ENCODE measurements at places on chromosomes 7 and 10.

- DNase-seq = no peak
Observed at GRCh38 chr7:130021105-130021834, 29.9 kb downstream of the ZC3HC1 start.

- no peak for DNase-seq
Observed at GRCh38 chr10:29105516-29106215, 183.2 kb upstream of the LYZL1 start.

DNA sequence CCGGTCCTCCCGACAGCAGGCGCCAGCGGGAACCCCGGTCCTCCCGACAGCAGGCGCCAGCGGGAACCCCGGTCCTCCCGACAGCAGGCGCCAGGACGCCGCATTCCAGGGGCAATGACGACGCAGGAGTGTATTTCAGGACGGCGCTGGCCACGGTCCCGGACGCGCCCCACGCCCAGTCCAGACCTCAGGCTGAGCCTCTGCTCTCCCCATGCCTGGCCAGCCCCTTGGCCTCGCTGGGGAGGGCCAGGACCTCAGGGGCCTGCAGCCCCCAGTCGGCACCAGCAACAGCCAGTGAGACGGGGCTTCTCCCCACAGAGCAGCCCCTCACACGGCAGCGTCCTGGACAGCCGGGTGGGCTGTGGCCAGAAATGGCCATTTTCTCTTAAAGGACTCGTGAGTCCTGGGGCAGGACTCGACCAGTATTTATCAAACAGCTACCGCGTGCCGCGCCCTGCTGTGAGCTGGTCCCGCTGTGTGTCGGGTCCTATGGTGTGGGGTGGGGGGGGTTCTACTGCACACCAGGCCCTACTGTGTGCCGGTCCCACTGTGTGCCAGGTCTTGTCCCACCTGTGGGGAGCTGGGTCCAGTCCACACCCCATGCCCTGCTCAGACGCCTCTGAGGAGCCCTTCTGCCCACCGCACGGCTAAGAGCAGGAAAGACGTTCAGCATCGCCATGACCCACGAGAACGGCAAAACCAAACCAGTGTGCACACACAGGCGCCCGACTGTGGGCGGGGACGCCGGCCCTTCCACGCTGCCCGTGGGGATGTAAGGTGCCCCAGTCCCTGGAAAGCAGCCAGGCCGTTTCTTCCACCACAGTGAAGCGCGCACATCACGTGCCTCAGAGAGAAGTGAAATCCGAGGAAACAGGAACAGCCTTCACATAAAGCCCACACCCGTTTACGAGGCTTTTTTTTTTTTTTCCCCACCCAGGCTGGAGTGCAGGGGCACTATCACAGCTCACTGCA lies 33.3 kb downstream of the GET4 start:
- no peak for DNase-seq

DNA sequence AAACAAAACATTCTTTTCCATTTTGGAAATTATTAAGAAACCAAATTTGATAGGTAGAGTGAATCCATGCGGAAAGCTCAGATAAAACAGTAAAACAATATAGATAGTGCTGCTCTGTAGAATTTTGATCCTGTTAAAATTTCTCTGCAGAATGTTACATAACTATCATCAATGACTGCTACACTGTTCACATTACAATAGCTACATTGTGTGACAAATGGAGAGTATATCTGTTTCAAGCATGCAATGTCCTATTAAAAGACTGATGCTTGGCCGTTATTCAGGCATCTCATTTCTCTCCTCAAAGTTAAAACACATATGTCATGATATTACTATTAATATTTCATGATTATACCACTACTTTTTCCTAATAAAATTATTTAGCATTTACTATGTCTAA lies 14.7 kb upstream of the TMEM106B start:
- no peak for DNase-seq

GRCh38 chr10:2201534-2202099 lies 464.3 kb upstream of the ADARB2 start:
- DNase-seq = no peak

DNA sequence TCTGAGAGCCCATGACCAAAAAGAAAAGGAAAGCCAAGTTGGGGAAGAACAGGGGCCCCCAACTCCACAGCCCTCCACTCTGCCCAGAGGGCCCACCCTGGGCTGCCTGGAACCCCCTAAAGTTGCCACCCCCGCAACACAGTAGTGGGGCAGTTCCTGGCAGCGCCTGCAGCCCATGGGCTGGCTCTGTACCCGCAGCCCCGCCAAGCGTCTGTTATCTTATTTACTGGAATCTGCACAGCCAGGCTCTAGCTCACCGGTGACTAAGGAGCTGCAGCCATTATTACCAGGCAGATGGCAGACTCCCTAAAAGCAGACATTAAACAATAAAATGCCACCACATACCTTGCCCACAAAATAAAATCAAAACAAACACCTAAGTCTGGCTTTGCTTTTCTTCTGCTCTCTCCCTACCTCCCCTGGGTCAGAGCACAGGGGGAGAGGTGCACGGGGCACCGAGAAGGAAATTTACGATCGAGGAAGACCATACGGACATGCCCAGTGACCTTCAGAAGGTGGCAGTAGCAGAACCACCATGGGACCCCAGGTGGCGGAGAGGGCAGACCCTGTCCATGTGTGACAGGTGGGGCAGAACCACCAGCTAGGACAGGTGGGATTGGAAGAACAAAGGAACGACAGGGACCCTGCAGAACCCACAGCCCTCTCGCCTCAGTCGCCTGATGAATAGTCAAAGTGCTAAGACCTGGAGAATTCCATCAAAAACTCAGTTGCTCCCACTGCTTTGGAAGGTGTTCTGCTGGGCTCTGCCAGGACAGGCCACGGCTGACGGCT lies 66.3 kb downstream of the PRKAG2 start:
- DNase-seq = no peak

DNA sequence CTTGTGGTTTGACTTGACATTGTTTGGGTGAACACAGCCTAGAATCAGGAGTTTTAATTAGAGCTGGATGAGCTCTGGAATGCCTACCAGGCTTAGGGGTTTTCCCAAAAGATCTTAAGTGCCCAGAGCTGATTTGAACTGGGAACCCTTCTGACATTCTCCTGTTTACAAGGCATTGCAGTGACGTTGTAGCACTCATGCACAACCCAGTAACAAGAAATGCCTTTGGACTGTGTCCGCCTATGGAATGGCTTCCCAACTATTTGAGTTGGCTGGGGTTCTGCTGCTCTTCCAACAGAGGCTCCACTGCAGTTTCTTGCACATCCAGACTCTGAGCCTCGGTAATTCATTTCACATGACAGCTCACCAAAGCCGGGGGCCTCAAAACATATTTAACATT lies 76.7 kb upstream of the MKX start:
- no peak for DNase-seq

DNA sequence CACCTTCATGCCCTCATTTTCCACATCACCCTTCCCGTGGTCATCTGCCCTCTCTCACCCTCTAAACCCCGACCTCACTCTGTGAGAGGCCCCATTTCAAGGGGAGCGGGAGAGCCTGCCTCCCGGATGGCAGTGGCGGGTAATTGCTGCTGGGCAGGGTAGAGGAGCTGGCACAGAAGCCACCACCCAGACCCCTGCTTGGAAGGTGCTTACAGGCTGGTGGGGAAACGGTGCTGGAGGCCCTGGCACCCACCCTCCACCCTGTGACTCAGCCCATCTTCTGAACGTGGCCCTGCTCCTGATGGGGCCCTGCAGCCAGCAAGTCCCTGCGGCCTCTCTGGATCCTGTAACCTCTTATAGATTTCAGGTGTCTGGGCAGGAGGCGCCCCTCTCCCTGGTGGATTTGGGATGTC lies 10.6 kb upstream of the PWWP2B start:
- no peak for DNase-seq

- no peak for DNase-seq
Observed at GRCh38 chr10:104119996-104120395, 2.0 kb upstream of the SFR1 start.

DNA sequence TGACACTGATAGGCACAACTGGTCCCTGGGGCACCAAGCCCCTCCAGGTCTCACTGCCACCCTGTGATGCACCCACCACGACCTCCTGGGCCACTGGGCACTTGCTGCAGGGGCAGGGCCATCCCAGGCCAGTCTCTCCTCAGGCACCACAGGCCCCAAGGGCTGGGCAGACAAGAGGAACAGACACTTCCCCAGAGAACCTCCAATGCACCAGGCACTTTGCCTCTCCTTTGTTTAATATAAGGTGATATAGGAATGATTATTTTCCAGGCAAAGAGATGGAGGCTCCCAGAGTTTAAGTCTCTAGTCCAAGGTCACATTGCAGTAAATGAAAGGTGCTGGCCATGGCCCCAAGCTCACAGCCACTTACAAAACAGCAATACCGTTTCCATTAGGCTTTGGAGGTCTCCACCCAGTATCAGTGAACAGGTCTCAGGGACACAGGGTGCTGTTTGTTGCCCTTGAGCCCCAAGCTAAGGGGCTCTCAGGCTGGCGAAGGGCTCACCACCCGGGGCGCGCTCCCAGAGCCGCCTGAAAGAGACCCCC lies 4.5 kb downstream of the DEPP1 start:
- DNase-seq = no peak

DNA sequence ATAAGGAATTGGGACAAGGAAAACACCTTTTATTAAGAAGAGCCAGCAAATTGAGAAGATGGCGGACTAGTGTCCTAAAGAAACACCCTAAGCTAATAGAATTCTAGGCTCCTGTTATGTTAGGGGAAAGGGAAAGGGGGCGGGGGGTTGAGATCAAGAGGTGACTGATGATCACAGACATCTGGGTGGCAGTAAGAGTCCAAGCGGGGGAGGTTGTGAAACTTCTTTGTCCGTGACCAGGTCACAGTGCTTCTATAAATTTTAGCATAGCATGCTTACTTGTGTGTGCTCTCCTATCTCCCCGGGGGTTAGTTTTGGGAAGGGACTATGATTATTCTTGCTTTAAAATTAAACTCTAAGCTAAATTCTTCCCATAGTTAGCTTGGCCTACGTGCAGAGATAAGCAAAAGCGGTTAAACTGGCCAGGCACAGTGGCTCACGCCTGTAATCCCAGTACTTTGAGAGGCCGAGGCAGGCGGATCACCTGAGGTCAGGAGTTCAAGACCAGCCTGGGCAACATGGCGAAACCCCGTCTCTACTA lies 262.1 kb downstream of the SKIDA1 start:
- no peak for DNase-seq

DNA sequence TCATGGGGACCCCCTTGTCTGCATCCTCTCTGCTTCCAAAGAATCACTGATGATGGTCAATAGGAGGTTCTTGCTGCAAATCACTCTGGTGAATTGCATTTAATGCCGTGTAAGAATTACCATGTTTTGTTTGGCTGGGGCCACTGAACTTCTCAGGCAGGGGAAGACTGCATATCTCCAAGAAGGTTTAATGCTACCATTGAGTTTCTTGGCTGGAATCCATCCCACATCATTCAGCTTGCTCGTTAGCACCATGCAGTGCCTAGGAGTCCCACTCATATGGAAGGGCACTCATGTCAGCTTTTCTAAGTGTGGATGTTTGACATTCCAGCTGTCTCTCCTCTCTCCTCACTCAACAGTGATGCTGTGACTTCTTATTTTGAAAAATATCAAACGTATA lies 50.2 kb upstream of the BAMBI start:
- no peak for DNase-seq

GRCh38 chr10:126042354-126042753 lies 146.0 kb downstream of the FANK1 start:
- no peak for DNase-seq

GRCh38 chr7:47303695-47304453 lies 278.0 kb downstream of the TNS3 start:
- DNase-seq = no peak

GRCh38 chr10:130141460-130141859 lies 5.3 kb downstream of the GLRX3 start:
- DNase-seq = no peak

- DNase-seq = no peak
Observed at GRCh38 chr7:158646766-158647474, 57.7 kb downstream of the NCAPG2 start.

DNA sequence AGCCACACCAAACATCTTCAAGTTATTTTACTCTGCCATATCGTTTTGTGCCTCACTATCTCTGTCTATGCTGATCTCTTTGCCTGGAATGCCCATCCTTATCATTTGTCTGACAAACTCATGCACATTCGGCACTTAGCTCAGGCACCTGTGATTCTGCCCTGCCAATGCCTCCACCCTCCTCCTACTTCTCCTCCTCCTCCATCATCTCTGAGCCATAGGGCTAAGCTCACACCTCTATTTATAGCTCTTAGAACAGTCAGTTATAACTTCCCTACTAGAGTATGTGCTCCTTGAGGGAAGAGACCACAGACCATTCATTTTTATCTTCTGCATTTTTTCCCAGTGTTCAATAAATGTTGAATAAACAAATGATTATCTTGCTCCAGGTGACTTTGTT lies 51.2 kb upstream of the CDK13 start:
- no peak for DNase-seq

DNA sequence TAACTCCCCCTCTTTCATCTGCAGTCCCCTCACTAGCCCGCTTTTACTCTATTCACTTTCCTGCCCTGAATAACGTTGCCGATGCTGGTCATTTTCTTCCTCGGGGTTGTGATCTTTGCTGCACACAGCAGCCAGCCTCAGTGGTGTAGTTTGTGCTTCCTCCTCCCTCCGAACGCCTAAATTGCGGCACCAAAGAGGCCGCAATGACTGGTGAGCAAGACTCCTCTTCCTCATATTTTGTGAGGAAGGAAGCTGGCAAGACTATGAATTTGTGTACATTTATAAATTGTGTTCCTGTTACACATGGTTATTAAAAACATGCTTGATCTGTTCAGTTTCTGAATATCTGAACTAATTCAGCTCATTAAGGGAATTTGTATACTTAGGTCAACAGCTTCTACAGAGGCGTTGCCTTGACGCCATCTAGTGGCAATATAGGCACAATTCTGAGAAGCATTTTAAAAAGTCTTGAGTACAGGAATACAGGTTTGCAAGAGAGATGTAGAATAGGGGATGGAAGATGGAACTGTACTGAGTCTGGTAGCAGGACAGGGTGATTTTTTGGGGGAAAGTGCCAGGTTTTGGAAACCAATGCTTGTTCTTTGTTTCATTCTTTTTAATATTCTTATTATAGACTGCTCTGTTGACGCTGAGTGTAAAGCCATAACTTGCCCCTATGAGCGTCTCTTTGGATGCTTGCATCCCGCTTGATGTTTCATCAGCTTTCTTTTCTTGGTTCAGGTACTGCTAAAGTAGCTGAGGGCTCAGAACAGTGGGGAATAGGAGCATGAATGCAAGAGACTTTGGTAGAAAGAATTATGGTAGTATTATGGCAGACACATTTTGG lies 4.1 kb upstream of the TAS2R5 start:
- peak; percentile 39 for DNase-seq

GRCh38 chr10:126049759-126050700 lies 153.7 kb downstream of the FANK1 start:
- no peak for DNase-seq

GRCh38 chr10:24457661-24458318 lies 248.9 kb downstream of the KIAA1217 start:
- DNase-seq = no peak

- no peak for DNase-seq
Observed at GRCh38 chr10:34834274-34834673, 19.2 kb upstream of the PARD3 start.
